ENCODE measurements at places on chromosomes 2 and 18. TPM values are rescaled to one million over a fixed set of nuclear protein-coding genes. Genes with fewer than 3 reads are reported as not detected.

DNAH7 gene
- total RNA-seq, result 0.36 TPM

DNA sequence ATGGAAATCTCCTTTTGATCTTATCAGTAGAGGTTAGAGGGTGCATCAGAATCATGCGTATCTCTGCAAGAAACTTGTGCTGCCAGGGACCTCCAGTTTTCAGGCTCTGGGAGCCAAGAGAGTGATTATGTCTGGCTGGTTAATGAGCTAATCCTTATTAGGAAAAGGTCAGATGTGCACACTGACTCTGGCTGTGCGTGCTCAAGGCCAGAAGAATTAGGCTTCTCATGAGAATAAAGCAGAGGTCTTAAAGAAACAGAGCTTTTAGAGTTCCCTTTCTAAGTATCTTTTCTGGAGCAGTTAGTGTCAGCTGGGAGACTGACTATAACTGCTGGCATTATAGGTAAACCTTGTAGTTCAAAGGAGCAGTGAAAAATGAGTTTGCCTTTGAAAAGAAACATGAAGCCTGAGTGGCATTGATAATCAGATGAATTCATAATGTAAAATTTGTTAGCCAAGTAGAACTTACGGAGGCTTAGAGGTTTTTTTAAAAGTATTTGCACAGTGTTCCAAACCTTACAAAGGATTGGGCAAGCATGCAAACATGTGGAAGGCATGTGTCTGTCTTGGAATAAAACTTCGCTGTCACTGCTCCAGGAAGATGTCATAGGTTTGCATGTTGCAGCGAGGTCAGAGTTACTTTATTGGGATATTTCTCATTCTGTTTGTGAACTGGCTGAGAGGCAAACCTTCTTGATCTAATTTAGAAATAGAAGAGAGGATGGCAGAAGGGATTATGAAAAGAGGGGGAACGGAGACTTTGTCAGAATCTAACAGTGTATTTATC lies 151.7 kb downstream of the ARHGAP28 start:
- no peak for DNase-seq

- DNase-seq, result no peak
Measured at GRCh38 chr18:26057344-26057773, 33.1 kb downstream of the SS18 start.

DNA sequence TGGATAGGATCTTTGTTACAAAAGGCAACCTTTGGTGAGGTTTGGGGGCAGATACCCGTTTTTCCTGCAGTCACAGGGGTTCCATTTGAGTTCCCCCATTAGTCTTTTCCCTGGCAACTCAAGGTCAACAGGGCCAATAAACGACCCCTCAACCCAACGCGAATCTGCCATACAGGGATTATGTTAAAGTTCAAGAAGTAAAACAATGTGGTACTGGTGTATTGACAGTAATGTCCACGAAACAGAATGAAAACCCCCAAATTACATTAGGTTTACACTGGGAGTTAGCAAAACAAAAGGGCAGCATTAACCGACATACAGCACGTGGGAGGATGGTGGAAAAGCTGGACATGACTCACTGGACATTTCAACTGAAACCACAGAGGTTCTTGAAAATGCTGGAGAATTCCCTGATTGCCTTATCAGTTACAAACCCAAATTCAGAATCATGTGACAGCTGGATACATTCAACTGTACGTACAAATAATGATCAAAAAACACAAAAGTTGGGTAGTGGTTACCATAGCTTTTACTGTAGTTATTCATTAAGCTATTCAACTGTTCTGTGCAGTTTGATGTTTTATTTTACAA lies 4.9 kb upstream of the IMP4 start:
- DNase-seq, result peak; percentile 72
